ENCODE measurements at places on chromosomes 11 and 22. TPM values are rescaled to one million over a fixed set of nuclear protein-coding genes. Genes with fewer than 3 reads are reported as not detected.

DNA sequence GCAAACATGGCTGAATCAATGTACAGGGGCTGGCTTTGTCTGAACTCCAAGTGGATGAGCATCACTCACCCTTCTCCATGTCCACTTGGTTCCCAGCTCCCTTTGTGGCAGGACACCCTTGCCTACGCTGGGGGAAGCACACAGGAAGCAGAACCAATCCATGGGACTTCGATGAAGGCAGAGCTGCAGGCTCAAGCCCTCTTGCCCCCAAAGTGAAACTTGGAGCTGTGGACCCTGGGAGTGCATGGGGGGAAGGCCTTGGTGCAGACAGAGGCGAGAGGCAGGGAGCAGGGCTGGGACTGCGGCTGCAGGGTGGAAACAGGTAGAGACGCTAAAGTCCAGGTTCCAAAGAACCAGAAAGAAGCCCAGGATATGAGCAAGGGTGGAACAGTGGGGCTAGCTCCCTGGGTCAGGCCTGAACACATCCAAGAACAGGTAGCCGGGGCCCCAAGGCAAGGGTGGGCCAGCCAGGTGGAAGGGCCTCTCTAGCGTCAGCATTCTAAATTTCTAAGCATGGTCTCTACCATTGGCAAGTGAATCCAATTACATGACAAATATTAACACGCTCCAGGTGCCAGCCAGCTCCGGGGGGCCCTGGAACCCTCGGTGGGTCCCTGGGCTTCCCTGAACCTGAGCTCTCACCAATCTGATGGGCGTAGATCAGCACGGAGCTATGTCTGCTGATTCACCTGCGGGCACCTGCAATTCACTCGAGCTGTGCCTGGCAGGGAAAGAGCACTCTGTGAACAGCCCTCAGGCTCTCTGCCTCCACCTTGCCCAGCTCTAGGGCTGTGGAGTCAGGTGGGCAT is 532.8 kb downstream of the BRD1 start:
- DNase-seq: peak; percentile 7

MUC2 gene
- 0.26 TPM for total RNA-seq

KREMEN1 gene
- total RNA-seq: 7.3 TPM

- DNase-seq: no peak
Observed at GRCh38 chr22:36125994-36126531, 34.5 kb downstream of the APOL3 start.

SESN3 gene
- 46.9 TPM for total RNA-seq

FEN1 gene
- 7.7 TPM for total RNA-seq

- no peak for DNase-seq
Observed at GRCh38 chr11:107427569-107428180, 29.9 kb downstream of the CWF19L2 start.

- no peak for DNase-seq
Observed at GRCh38 chr22:20107471-20107901, 8.4 kb upstream of the RANBP1 start.

NPAS4 gene
- total RNA-seq: 1.5 TPM

GRCh38 chr11:61488651-61489291 is 19.8 kb upstream of the LRRC10B start:
- DNase-seq: peak; percentile 72

GRCh38 chr11:36532941-36533601 is 23.0 kb upstream of the TRAF6 start:
- DNase-seq: no peak

DNA sequence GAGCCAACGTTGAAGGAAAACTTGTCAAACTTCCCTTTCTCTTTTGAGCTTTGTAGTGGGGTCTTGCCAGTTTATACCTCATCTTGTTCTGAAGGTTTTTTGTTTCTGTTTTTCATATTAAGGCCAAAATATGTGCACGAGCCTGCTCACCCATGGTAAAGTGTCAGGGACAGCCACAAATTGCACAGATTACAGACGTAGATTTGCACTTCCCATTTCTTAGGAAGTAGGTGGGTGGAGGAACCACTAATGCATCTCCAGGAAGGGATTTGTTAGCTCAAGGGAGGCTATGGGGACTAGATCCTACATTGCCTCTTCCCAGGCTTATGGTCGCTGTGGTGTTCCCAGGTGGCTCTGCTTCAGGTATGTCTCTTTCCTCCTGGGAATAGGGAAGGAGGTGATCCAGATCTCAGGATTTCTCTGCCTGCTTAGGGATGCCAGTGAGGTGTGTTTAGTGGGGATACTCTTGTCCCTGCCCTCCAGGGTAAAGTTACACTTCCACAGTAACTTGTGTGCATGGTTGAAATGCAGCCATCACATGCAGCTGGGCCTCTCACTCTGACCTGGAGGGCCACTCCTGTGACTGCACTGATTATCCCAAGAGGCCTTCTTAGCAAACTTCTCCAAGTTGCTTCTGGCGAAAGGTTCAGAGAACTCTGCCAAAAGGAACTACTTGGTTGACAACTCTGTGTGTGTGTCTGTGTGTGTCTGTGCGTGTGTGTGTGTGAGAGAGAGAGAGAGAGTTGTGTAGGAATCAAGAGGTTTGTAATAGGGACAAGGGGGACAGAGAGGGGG is 9.8 kb downstream of the PPFIBP2 start:
- no peak for DNase-seq

GRCh38 chr11:111745719-111746504 is 20.3 kb downstream of the PPP2R1B start:
- DNase-seq: no peak

GRCh38 chr11:12067796-12068357 is 42.5 kb upstream of the MICAL2 start:
- no peak for DNase-seq

SEPTIN5 gene
- total RNA-seq: 20.5 TPM

PATE4 gene
- not detected for total RNA-seq

- DNase-seq: no peak
Observed at GRCh38 chr11:1353383-1354124, 36.2 kb upstream of the BRSK2 start.

APOA5 gene
- total RNA-seq: 0.29 TPM

BBOX1 gene
- total RNA-seq: 26.2 TPM

- DNase-seq: peak; percentile 70
Observed at GRCh38 chr22:41966607-41967240, 2.5 kb upstream of the SEPTIN3 start.

- no peak for DNase-seq
Observed at GRCh38 chr11:9231848-9232177, 33.3 kb downstream of the DENND5A start.

GRCh38 chr11:113168354-113169342 is 145.7 kb upstream of the TTC12 start:
- DNase-seq: no peak

IFTAP gene
- total RNA-seq: 18.8 TPM

OR52H1 gene
- total RNA-seq: not detected

DNA sequence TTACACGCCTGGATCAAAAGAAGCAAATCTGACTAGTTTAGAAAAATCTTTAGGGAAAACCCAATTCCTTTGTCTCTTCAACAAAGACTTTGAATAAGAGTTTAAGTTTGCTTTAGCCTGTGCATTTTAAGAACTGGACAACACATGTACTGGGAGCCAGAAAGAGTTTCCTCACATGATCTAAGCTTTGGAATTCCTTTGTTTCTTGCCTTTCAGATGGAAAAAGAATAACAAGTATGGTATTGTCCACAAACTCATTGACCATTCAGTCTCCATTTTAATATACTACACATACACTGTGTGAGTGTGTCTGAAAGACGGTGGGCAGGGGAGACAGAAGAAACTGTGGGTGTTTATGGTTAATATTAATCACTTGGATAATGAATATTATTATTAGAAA is 205.6 kb downstream of the MAML2 start:
- DNase-seq: no peak
